Inflammatory macrophage treated with lipopolysaccharide for 4 hours (primary cell): ENCODE measurements at places on chromosomes 12 and 14.

- DNase-seq = peak; percentile 71
These were observed 63.8 kb upstream of the SSTR1 start for GRCh38 chr14:38143659-38144505.

GRCh38 chr12:96238336-96239047 is 44.3 kb downstream of the ELK3 start:
- DNase-seq = no peak

GRCh38 chr12:1552911-1553491 is 41.4 kb downstream of the FBXL14 start:
- no peak for DNase-seq

GRCh38 chr14:73768107-73768506 is 53.9 kb upstream of the PNMA1 start:
- no peak for DNase-seq

DNA sequence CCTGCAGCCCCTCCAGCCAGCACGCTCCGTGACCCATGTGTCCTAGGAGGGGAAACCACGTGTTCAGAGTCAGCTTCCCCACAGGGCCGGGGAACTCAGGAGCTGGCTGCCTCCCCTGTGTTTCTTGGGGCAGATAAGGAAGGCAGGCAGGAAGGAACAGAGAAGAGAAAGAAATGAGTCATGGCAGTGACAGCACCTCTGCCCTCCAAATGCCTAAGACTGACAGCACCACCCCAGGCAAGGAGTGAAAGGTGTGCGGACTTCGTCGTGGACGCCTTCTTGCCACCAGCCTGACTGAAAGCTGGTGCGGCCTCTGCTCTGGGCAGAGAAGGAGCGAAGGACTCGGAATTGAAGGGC is 167.0 kb upstream of the FKBP4 start:
- DNase-seq = no peak

DNA sequence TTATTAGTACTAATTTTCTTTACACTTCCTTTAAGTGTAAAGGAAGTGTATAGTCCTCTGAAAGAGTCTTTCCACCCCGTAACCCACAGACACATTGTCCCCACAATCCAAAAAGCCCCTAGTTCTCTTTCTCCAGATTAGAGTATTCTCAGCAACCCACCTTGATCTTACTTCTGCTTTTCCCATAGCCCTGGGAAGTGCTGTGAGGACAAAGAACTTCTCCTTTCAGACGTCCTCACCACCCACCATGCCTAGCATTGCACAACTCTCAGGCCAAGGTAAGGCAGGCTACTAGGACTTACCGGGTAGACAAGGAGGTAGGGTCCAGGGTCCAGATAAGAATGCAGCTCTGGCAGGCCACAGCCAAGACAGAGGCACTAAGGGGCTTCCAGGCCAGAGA is 7.4 kb downstream of the AAAS start:
- DNase-seq = peak; percentile 34

DNA sequence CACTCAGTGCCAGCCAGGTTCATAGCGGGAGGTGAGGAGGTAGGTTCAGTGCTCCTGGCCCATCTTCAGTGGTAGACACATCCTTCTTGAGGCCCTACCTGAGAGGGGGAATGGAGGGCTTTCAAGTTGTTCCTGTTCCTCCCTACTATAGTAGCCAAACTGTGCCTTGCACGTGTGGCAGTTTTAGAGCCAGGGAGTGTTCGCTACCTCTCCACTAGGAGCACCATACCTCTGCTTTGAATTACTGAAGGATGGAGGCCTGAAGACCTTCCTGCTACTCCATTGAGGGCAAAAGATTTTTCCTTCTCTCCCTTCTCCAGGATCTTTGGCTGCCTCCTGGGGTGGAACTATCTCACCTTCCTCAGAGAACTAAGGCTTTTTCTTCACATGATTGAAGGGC is 5.9 kb upstream of the ALG10 start:
- no peak for DNase-seq

DNA sequence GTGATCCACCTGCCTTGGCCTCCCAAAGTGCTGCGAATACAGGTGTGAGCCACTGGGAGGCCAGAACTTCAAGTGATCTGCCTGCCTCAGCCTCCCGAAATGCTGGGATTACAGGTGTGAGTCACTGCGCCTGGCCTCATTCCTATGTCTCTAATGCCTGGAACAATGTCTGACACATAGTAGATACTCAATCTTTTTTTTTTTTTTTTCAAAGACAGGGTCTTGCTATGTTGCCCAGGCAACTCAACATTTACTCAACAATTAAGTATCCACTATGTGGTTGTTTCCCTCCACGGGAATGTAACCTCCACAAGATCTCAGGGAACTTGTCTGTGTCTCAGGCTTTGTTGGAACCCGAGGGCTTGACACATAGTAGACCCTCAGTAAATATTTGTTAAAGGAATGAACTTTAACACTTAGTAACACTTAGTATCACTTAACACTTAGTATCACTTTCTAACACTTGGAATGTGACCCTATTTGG is 3.0 kb upstream of the TMEM120B start:
- no peak for DNase-seq

DNA sequence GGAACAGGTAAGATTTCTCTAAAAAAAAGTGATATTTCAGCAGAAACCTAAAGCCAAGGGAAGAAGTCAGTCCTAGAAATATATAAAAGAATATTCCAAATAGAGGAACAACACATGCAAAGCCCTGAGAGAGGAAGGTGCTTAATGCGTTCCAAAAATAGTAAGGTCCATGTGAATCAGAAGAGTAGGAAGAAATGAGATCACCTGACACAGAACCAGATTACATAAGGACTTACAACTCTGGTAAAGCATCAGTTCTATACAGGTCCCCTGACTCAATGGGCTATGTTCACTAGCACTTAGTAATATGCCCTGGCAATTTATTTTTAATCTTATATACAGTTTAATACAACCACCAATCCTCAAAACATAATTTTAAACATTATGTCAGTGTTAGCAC is 30.0 kb downstream of the SENP1 start:
- peak; percentile 45 for DNase-seq

GRCh38 chr12:28027947-28028724 is 55.6 kb upstream of the PTHLH start:
- DNase-seq = no peak

DNA sequence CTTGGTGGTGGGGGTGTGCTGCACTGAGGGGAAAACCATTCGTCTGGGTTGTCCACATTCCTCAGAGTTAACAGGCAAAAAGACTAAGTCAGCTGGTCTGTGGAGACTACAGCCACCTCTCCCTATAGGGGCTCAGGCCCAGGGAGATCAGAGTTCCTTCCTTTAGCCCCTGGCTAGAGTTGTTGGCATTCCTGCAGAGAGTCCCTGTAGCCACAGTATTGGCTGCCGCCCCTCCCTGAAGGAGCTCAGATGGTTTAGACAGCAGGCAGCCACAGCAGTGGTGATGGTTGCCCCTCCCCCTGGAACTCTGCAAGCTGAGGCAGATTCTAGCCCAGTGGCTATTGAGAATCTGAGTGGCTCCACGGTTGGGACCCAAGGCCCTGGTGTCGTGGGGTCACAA is 1072.5 kb upstream of the ATXN7L3B start:
- DNase-seq = no peak

DNA sequence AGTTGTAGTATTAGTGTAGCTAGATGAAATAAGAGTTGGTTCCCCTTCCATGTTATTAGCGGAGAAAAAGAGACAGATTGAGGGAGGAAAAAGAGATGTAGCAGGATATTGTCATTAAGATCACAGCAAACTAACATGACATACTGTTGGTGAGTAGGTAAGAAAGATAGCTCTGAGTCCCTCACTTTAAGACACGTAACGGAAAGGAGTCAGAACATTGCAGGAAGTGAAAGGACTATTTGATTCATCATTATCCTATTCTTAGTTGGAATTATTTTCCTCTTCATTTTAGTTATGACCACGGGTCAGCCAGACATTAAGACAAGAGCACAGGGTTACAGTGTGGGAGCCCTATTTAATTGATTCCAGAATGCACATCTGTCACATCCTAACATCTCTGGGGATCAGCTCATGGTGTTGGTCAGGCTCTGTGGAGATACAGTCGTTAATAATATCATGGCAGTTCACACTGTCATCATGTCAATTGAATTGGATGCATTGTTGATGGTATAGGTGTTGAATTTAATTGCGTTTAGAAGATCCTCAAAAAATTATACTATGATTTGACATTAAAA is 55.0 kb downstream of the TMX1 start:
- DNase-seq = no peak

DNA sequence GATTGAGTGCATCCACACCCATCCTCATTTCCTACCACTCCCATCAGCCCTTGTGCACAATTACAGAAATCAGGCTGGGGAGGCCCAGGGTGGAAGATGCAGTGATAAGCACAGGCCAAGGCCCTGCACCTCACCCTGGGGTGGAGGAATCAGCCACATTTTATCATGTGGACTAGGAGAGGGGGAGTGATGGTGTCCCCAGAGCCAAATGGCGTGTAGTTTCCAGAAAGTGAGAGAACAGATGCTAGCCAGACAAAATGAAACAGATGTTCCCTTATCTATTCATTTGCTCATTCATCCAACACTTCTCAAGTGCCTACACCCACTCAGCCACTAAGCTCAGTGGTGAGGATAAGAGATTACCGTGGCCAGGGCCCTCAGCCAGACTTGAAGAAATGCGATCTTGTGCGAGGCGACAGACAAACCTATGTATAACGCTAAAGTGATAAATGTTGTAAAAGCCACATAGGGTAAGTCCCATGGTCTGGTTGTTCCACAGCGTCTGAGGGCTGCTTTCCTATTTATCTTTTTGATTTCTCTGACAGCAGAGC is 93.6 kb downstream of the STAB2 start:
- no peak for DNase-seq

- DNase-seq = no peak
These were observed 24.5 kb downstream of the SSH1 start for GRCh38 chr12:108832730-108833354.

- no peak for DNase-seq
These were observed 58.8 kb upstream of the GPR68 start for GRCh38 chr14:91303091-91303923.

- no peak for DNase-seq
These were observed 132.4 kb downstream of the TGFB3 start for GRCh38 chr14:75849300-75849895.

- peak; percentile 43 for DNase-seq
These were observed 96.3 kb downstream of the GALC start for GRCh38 chr14:87896393-87897380.

- no peak for DNase-seq
These were observed 378.9 kb downstream of the TMTC2 start for GRCh38 chr12:83065562-83065961.

- no peak for DNase-seq
These were observed 177.0 kb upstream of the VASH1 start for GRCh38 chr14:76584271-76584702.

DNA sequence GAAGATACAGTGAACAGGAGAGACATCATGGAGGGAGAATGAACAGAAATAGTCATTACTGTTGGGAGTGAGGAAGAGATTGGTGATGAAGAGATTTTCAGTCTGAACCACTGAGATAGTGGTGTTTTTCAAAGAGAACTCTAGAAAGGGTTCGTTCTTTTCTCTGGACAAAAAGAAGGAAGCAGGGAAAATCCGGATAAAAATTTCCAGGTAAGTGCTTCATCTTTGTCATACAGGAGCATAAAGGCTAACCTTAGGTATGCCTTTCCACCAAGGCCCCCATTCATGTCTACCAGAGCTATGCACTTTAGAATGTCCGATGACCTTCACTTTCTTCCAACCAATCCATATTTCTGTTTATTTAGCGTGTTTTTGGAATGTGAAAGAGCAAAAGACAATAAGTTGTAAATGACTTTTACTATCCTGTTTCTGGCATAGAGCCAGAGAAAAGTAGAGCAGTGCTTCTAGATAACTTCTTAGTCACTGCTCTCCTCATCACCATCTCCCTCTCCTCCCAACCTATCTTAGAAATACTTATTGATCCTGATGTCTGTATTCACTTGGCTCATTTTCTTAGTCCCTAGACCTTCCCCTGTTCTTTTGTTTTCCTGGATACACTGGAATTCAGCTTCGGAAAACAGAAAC is 116.5 kb downstream of the TTC6 start:
- DNase-seq = no peak

- no peak for DNase-seq
These were observed 31.0 kb upstream of the NPFF start for GRCh38 chr12:53538209-53538689.

GRCh38 chr12:109230193-109230592 is 78.9 kb downstream of the FOXN4 start:
- no peak for DNase-seq

- no peak for DNase-seq
These were observed 13.4 kb downstream of the LGALS3 start for GRCh38 chr14:55142466-55142865.

DNA sequence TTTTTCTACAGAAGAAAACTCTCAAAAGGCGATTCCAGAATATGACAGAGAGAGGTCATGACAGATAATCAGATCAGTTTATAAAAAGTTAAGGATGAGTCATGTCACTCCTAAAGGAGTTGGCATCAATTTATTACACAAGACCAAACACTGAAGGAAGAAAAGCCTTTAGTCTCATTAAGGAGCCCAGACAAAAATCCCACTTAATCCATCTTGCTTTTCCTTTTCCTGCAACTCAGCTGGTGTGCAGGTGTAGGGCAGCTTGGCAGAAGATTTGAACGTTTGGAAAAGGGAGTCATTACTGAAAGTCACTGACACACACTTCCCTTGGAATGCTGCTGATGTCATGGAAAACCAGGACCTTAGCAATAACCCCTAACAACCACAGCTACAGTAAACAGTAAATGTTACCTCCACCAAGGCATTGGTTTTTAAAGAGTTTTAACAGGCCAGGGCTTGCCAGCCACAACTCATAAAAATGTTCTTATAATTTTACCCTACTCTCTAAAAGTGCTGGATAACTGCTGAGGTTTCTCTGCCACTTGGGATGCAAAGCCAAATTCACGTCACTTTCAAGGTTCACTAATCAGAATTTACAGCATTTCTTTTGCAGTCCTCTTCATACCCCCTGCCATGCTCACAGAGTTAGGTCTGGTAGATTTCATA is 320.6 kb downstream of the RAD51B start:
- no peak for DNase-seq

GRCh38 chr12:98644433-98644711 is 216 bp downstream of the IKBIP start:
- DNase-seq = no peak

- no peak for DNase-seq
These were observed 1.0 kb downstream of the SMARCC2 start for GRCh38 chr12:56188131-56188777.

DNA sequence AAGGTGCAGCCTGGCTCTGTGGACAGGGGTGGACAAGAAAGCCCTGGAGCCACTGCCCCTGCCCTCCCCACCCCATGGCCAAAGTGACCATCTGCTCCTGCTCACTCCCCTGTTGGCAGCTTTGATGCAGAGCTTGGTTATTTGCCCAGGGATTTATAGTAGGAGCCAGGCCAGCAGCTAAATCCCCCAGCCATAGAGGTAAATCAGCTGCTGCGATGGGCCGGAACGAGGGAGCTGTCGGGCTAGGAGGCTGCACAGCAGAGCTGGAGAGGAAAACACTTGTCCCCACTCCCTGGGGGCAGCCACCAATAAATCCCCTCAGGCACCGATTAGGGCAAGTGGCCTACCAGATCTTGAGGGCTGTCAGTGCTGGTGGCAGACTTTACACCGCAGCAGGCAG is 26.0 kb downstream of the SMUG1 start:
- DNase-seq = no peak

- DNase-seq = no peak
These were observed 243.1 kb upstream of the FOXN3 start for GRCh38 chr14:89660166-89660565.

- no peak for DNase-seq
These were observed 337.7 kb downstream of the IPO8 start for GRCh38 chr12:30357766-30358490.

GRCh38 chr12:569091-569676 is 94.1 kb downstream of the NINJ2 start:
- DNase-seq = no peak

- no peak for DNase-seq
These were observed 848.4 kb upstream of the FBXO33 start for GRCh38 chr14:40280652-40281051.
